ENCODE measurements at places on chromosomes 3 and 15.

DNA sequence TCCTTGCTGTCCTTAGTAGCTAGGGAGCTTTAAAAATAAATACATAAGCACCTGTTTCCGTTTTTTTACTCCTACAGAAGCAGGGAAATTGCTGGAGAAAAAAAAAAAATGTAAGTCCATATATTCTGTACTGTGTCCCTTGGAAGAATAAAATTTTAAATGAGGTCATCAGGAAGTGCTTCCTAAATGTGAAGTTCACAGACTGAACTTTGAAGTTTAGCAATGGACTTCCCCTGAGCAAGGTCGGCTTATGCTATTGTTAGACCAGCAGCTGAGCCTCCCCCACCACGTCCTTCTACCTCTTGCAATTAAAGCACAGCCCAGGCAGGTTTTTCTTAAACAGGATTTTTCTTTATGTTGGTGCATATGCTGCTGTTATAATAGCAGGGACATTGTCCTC, 26.3 kb downstream of the LIPC start:
- DNase-seq, result peak; percentile 87

DNA sequence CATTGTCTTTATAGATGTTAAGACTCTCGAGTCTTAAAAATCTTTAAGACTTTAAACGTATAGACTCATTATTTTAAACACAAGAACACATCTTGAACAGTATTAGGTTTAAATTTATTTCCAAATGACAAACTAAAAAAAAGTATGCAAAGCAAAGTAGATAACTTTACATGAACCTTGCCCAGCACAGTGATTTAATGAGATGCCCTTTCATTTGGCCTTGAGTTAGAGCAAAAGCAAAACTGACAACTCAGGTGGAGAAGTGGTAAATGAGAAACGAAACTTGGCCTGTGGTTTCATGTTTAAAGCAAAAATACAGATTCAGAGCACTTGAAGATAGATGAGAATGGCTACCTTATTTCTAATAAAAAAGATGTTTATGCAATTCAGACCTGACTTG, 8.6 kb downstream of the GPR15 start:
- DNase-seq, result peak; percentile 52

DNA sequence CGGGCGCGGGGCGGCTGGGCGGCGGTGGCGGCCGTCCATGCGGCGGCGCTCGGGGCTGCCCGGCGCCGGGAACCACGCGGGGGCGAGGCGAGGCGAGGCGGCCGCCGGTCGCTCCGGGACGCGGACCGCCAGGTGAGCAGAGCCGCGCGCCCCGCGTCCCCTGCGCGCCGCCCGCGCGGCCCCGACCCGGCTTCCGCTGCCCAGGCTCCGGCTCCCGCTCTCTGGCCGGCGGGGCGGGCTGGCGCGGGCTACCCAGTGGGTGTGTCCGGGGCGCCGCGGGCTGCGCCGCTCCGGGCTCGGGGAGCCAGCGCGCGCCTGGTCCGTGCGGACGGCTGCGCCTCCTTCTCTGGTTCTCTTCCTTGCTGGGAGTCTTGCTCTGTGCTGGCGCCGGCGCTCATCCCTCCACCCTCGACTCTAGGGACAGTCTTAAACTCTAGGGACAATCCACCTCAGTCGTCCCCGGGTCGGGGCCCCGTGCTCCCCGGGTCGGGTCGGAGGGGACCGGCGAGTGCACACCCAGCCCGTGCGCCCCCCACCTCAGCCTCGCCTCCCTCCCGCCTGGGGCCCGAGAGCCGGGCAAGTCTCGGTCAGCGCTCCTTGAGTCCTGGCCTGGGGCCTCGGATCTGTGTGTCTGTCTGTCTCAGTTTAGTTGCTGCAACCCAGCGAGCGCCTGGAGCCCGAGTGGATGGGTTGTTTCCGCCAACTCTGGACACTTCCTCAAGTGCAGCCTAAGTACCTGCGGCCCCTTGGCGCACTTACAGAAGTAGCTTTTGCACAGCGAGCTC, 488 bp downstream of the THSD4 start:
- peak; percentile 67 for DNase-seq

DNA sequence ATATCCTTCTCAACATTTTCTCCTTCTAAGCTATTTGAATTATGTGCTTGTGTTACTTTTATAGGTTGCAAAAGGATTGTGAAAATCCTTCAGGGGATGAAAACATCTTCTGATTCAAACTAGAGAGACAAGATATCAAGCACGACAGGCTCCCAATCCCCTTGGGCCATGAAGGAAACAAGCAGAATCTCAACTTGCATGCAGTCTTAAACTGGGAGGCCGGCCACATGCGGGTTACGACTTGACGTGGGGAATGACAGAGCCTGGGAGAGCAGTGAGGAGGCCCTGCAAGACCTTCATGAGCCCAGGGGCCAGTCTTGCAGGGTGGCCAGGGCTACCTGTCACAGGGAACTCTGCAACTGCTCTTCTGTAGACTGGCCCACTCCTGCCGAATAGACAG, 94.4 kb downstream of the SCN11A start:
- no peak for DNase-seq
